ENCODE measurements at places on chromosomes 13 and 19.

- no peak for DNase-seq
Measured at GRCh38 chr13:86741762-86742285, 929.3 kb upstream of the SLITRK5 start.

GRCh38 chr19:46716672-46717033, 261 bp downstream of the PRKD2 start:
- no peak for DNase-seq

DNA sequence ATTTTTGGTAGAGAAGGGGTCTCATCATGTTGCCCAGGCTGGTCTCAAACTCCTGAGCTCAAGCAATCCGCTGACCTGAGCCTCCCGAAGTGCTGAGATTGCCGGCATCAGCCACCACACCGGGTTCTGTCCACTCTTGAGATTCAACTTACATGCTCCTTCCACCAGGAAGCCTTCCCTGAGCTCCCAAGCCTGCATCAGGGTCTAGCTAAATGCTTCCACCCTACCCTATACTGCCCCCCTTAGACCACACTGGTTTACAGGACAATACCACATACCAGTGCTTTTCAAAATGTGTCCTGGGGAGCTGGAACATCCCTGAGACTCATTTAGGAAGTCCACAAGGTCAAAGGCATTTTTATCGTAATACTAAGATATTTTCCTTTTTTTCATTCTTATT, 15.1 kb upstream of the CACNG8 start:
- no peak for DNase-seq

GRCh38 chr19:35843676-35844481, 8.4 kb downstream of the NPHS1 start:
- no peak for DNase-seq

- no peak for DNase-seq
Measured at GRCh38 chr13:71590654-71591148, 276.3 kb downstream of the DACH1 start.

GRCh38 chr13:49690133-49690994, 922 bp downstream of the EBPL start:
- no peak for DNase-seq

GRCh38 chr13:113969973-113970611, 3.8 kb downstream of the C13orf46 start:
- no peak for DNase-seq

GRCh38 chr19:6740589-6741343, 1.3 kb downstream of the TRIP10 start:
- no peak for DNase-seq

DNA sequence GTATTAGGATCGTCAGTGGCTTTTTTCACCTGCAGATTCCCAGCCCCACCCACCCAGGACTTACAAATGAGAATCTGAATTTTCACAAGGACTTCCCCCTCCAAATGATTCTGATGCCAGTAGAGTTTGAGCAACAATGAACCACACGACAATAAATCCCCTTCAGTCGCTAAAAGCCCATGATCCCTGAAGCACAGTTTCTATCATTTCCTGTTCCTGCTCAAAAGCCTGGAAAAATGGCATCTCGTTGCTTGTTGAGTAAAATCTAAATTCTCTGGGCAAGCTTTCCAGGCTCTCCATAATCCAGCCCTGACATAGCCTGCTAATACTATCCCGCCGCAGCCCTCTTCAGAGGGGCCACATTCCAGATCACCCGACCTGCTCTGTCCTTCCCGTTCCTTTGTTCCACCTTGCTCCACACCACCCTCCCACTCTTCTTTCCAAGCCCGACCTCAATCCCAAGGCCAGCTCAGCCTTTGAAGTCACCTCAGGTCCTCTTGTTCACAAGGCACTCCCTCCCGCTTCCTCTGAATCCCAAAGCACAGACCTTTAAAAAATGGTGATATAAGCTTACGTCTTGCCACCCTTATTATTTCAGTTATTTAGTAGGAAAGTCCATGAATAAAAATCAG, 67.9 kb downstream of the NUFIP1 start:
- DNase-seq = no peak

DNA sequence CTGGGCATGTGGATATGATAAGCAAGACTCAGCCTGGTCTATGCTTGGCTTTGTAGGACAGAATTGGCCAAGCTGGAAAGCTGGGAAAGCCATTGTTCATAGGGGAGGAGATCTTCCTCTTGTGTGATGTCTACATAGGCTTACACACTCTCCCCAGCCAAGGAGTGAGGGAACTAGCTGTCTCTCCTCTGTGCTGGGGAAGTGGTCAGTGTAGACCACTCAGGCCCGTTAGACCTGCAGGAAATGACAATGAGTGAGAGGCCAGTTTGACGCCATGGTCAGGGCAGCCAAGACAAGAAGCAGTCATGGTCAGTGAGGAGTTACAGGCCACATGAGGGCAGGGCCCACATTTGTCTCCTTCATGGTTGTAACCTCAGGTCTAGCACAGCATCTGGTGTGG, 159.1 kb upstream of the KL start:
- no peak for DNase-seq

DNA sequence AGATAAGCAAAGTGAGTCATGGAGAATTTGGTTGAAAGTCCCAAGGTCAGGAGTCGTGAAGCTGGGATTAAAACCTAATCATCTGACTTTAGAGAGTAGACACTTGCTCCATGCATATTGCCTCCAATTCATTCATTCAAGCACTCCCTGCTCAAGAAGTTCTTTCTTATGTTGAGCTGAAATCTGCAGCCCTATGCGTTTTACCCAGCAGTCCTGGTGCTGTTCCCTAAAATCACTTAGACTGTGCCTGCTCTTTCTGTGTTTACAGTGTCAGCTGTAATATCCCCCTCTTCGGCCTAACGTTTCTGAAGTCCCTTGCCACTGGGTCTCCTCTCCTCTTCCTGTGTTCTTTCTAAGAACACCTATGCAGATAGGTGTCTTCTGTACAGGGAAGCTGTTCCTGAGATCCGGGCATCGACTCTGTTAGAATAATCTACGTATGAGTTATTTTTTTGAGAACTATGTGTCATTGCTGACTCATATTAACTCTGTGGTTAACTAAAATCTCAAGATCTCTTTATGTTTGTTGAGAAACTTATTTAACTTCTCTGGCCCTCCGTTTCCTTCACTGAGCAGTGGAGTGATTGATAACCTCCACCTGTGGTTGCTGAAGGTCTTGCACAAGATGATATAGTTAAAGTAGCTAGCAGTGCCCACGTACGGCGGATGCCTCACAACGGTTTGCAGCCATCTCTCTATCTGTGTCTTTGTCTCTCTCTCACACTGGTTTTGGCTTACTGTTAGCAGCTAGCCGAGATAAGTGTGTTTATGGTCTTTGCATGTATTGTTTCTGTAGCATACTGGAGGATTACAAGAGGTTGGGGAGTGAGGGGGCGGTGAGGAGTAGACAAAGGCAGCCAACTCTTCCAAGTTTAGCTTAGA, 4.7 kb downstream of the ALOX5AP start:
- DNase-seq = peak; percentile 61

- DNase-seq = no peak
Measured at GRCh38 chr13:105660561-105660960, 874.9 kb downstream of the EFNB2 start.

DNA sequence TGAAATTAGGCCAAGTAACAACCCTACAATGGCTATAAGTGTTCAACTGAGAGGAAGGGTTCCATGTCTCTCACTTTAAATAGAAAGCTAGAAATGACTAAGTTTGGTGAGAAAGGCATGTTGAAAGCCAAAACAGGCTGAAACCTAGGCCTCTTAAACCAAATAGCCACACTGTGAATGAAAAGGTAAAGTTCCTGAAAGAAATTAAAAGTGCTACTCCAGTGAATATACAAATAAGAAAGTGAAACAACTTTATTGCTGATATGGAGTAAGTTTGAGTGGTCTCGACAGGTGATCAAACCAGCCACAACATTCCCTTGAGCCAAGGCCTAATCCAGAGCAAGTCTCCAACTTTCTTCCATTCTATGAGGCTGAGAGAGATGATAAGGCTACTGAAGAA, 209.6 kb downstream of the KLF12 start:
- DNase-seq = no peak

GRCh38 chr19:18269070-18269723, 5.1 kb downstream of the IQCN start:
- no peak for DNase-seq

- no peak for DNase-seq
Measured at GRCh38 chr19:18223860-18224524, 2.2 kb downstream of the PDE4C start.

GRCh38 chr19:56273563-56274117, 1.1 kb downstream of the EDDM13 start:
- no peak for DNase-seq

GRCh38 chr19:45110851-45111266, 17.9 kb downstream of the PPP1R37 start:
- DNase-seq = no peak

DNA sequence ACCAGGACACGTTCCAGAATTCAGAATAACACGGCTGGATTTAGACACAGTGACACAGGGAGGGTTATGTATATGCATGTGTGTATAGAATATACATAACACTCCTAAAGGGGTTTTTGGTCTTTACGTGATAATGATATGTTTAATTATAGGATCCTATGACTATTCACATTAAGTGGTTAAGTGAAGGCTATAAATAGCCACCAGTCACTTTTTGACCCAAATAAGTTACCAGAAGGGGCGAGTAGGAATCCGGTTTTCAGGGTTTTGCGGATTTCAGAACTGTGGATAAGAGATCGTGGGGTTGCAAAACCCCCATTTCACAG, 6.9 kb downstream of the ANGPTL6 start:
- DNase-seq = no peak

GRCh38 chr19:18156841-18157464, 4.0 kb downstream of the PIK3R2 start:
- no peak for DNase-seq

GRCh38 chr19:54262066-54262465, 5.0 kb upstream of the LILRB5 start:
- no peak for DNase-seq

- no peak for DNase-seq
Measured at GRCh38 chr13:30623392-30623791, 5.7 kb downstream of the USPL1 start.

DNA sequence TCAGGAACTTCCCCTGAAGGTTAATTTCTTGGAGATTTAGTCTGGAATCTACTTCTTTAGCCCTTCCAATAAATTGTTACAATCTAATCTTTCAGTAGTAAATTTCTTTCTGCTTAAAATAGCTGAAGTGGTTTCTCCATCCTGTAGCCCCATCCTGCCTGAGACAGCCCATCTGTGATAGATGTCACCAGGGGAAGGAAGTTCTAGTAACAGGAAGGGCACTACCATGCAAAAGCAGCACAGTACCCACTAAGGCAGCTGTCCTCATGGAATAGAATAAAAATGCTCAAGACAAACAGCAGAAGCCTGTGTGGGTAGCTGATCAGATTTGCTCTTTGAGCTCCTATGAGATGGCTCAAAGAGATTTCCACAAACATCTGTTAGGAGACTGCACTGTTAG, 1036.5 kb downstream of the SLITRK5 start:
- DNase-seq = no peak

DNA sequence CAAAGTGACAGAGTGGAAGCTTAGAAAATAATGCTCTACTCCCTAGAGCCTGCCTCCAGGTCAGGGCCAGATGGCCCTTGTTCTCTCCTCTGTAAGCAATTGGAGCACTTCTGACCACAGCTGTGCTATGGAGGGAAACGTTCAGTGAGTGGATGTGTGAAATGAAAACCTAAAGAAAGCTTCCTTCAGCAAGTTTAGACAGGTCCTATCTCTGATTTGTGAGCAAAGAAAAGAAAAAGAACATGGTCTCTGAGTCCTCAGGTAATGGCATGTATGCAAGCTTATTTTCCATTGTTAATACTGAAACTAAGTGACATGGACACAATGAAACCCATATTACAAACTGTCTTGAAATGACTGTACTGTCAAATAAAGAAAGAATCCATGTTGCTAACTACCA, 1486.8 kb downstream of the EFNB2 start:
- DNase-seq = no peak

GRCh38 chr19:19106056-19106551, 32.2 kb downstream of the TMEM161A start:
- DNase-seq = no peak

DNA sequence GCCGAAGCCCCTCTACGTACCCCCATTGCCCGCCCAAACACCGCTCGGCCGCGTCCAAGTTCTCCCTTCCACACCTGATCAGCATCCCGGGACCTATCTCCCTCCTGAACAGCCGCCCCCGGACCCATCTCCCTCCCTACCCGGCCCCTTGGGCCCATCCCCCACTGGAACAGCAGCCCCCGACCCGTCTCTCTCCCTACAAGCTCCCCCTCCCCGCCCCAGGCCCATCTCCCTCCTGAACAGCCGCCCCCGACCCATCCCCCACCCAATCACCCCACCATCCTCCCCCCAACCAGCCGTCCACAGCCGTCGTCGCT, 610 bp downstream of the ZSCAN1 start:
- no peak for DNase-seq

DNA sequence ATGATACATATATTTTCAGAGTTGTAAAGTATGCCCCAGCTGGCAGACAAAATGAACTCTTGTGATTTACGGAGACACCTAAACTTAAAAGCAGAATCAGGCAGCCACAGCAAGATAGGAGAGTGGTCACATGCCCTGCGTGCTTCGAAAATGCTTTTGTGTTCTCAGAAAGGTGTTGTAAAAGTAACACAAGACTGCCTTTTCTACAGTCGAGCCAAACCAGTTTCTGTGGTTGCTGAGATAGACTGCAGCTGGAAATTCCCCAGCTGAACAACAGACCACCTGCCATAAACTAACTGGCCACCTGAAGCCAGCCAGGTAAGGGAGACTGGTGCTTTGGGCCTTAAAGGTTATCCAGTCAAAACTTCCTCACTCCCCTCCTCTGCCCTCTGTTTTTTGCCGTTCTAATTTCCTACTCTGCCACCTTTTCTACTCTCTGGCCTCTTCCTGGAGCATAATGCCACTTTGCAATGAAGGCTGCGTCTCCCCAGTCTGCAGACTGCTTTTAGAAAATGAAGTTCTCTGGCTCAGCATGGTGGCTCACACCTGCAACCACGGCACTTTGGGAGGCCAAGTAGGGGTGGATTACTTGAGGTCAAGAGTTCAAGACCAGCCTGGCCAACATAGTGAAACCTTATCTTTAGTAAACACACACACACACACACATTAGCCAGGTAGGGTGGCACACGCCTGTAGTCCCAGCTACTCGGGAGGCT, 381.2 kb upstream of the SLITRK1 start:
- no peak for DNase-seq

DNA sequence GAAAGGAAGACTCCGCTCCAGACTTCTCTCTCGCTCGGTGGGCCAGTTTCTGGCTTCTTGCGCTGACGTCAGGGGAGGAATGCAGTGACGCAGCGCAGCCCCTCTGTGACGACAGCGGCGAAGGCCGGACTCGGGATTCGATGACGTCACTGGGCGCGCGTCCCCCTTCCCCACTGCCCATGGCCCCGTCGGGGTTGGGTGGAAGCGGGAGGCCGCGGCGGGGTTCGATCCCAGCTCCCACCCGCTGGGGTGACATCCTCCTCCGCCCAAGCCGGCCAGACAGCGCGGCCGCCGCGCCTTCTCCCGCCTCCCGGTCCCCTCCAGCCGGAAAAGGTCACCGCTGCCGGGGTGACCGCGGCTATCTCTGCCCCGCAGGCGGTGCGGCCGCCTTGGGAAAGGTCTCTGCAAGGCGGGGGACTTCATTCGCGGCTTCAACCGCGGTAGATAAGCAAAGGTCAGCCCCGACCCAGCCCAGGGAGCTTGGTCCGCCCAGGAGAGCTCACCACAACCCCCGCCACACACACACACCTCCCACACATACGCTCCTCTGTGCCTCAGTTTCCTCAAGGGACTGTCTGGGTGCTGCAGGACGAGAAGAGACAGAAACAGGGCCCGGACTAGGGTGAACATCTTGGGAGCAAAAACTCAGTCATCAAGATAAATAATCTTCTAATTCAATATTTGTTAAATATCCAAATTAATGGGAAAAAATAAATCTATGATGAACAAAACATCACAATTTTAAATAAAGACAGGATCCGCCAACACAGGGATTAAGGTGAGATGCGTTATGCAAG, 844 bp upstream of the RFX1 start:
- DNase-seq = no peak

All from activated gamma-delta T cell treated with Interleukin-2 at 50 U/mL for 16 hours (primary cell).